Activated CD4-positive, alpha-beta T cell treated with anti-CD3 and anti-CD28 coated beads for 4 hours (primary cell): ENCODE measurements at places on chromosomes 6 and 20.

- DNase-seq, result no peak
Observed at GRCh38 chr20:14477125-14477524, 139.7 kb upstream of the FLRT3 start.

DNA sequence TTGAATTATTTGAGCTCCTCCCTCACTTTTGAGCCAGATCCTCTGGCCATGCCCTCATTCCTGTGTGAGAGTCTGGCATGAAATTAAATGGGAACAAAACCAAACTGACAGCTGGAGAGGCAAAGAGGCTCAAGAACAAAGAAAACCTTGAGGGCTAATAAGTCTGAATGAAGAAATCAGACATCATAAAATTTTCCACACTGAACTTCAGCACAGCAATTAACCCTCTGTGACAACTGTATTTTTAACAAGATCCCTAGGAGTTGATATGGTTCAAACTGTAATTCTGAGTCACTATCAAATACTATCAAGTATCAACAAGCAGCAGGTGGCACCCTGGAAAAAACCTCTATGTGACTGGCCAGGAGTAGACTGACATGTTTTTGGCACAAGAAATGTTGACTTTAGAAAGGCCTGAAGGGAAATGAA, 109.4 kb upstream of the EMILIN3 start:
- DNase-seq, result no peak

- DNase-seq, result peak; percentile 74
Observed at GRCh38 chr20:45347936-45348778, at the start of gene SDC4. Gene SDC4, minus strand, starts transcription at chr20:45348424. Its CDS starts 40 bp downstream, at chr20:45348384.

- DNase-seq, result no peak
Observed at GRCh38 chr6:19866985-19867627, 29.9 kb downstream of the ID4 start.

DNA sequence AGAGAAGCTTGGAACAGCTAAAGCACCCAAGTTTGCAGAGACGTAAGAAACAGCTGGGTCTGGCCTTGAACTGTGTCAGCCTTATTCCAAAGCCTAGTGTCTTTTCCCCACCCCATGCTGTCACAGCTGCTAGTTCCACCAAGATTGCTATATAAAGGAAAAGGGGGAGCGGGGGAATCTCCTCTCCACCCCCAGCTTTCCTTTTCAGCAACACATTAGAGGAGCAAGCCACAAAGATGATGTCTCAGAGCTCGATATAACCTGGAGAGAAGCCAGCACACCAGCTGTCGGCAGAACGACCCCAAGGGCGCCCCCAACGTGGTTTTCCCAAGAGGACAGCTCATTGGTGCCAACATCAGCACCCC, 36.5 kb downstream of the ATP9A start:
- DNase-seq, result no peak

GRCh38 chr6:36834576-36835341, 4.5 kb downstream of the CPNE5 start:
- no peak for DNase-seq

DNA sequence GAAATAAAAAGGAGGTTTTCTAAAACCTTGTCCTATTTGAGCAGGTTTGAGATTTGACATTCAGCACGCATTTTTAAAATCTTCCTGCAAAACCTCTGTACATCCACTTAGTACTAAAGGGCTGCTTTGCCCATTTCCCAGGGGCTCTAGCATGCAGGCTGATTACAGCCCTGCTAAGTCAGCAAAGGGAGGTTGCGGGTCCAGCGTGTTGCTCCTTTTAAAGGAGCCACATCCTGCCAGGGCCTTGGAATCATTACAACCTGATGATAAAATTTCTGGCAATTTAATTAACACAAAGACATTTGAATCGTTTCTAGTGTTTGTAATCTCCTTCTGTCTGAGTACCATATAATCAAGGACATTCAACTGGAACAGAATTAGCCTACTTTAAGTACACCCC, 455.1 kb upstream of the CITED2 start:
- DNase-seq, result no peak

GRCh38 chr6:18985996-18986395, 598.8 kb downstream of the RNF144B start:
- DNase-seq, result no peak

GRCh38 chr6:119350952-119351372, 1.4 kb upstream of the MAN1A1 start:
- DNase-seq, result no peak

GRCh38 chr6:124753562-124754105, 208.6 kb upstream of the RNF217 start:
- no peak for DNase-seq

DNA sequence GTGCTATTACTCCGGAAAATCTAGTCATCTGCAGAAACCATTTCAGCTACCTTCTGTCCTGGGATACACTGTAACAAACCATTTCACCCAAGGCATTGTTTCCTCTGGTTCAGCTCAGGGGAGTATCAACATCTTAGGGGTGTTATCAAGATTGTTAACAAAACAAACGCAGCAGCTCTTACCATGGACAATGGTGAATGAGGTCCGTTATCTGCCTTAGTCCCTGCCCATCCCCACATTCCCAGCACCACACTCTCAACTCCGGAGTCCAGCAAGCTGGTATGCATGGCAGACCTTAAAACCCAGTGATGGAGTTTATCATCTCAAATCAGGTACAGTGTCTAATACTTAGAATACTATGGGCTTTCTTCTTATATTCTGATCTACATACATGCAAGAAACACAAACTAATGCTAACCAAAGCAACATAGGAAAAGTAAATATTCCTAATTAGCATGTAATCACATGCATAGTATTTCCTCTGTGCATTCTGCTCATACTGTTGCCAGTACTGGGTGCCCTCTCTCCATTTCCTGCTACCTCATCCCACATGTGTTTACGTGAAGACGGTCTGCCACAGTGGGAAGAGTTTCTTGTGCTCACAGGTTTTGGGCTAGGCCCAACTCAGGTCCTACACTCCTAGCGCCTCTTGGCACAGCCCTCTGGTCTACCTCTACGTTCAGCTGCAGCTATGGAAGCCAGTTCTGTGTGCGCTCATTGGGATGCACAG, 123.9 kb downstream of the DTNBP1 start:
- DNase-seq, result no peak

GRCh38 chr6:81381382-81381916, 371.0 kb downstream of the TENT5A start:
- no peak for DNase-seq

DNA sequence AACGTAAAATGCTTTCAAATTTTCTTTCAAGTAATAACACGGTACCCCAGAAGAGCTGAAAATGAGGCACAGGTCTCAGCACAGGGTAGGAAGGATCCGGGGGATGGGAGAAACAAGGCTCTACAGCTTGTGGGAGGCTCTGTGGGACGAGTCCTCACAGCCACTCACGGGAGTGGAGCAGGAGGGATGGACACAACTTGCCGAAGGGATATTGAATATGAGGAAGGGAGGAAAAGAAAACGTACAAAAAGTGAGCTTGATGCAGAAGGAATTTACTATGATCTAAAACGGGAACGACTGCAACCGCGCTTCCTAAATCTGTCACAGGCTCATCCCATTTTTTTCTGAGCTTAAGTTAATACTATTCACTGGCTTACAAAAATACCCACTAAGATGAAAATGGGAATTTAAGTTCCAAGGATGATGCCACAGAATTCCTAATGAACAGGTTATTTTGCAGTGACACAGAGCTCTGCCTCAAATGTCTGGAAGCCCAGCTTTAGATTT, 72.9 kb downstream of the FYN start:
- no peak for DNase-seq

- no peak for DNase-seq
Observed at GRCh38 chr20:59765599-59766177, 161.3 kb downstream of the PHACTR3 start.
